ENCODE measurements at places on chromosomes 1 and 21.

DNA sequence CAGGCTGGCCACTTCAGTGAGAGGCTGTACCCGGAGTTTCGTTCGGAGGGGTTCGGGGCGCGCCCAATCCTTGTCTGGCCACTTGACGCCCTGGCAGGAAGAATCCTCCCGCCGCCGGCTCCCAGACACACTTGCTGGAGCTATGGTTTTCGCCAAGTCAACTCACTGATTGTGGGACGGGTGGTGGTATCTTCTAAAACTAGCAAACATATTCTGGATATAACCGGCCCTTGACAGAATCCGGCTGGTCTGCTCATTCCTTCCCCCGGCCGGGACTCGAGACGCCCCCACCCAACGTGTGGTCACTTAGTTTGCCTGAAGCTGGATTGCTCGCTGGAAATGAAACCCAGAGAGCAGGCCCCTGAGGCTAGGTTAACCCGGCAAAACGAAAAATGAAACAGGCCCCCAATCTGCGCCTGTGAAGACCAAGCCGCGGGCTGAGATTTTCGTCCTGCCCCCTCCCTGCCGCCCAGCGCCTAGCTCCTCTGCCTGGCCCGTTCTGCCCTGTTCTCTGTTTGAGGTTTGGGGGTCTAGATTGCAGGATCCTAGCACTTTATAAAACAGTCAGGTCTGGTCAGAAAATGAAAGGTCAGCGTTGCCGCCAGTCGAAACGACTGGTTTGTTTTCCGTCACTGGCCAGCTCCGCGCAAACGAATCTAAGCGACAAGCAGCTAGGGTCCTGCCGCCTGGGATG lies 4.6 kb downstream of the GFI1 start:
- no peaks in the 10 kb centered on the region for H3K36me3 ChIP-seq
- H3K4me1 ChIP-seq, result no peaks in the 10 kb centered on the region
- no peaks in the 10 kb centered on the region for H3K27me3 ChIP-seq
- no peak overlapping the region for H3K27ac ChIP-seq
- no peak for DNase-seq

DNA sequence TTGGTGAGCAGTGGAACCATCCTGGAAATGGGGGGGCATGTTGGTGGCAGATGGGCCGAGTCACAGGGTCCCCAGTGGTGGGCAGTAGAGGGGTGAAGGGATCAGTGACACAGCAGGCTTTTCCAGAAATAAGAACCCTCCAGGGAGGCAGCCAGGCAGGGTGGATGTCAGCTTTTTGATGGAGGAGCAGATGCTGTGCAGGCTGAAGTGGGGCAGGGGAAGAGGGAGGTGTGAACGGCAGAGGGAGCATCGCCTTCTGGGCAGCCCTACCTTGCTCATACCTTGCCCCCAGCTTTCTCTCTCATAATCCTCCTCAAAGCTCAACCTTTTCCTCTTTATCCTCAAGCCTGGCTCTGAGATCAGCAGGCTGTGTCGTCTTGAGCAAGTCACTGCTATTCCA lies 131.8 kb upstream of the IPO9 start:
- peaks cover 13% of the 10 kb centered on the region for H3K4me1 ChIP-seq
- no peak overlapping the region for H3K4me3 ChIP-seq

DNA sequence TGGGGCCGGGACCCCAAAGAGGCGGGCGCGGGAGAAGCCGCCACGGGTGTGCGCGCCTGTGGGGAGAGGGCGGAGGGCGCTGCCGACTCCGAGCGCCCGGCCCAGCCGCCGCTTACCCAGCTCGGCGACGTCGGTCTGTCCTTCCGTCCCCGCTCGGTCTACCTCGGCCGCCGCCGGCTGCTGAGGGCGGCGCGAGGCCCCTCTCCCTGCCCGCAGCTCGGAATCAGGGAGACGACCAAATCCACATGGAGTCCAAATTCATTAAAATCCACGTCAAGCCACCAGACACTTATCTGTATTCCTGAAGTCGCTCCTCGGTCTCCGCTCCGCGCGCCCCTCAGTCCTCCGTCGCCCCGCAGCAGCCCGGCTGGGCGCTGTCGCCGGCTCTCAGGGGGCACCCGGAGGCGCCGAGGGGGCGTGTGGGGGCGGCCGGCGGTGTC lies 637 bp downstream of the PLXNA2 start:
- no peak for DNase-seq
- no peaks in the 10 kb centered on the region for H3K36me3 ChIP-seq
- peak overlapping the region; percentile 83 for H3K4me3 ChIP-seq
- H3K27me3 ChIP-seq, result no peaks in the 10 kb centered on the region
- H3K27ac ChIP-seq, result peak overlapping the region; percentile 54

DNA sequence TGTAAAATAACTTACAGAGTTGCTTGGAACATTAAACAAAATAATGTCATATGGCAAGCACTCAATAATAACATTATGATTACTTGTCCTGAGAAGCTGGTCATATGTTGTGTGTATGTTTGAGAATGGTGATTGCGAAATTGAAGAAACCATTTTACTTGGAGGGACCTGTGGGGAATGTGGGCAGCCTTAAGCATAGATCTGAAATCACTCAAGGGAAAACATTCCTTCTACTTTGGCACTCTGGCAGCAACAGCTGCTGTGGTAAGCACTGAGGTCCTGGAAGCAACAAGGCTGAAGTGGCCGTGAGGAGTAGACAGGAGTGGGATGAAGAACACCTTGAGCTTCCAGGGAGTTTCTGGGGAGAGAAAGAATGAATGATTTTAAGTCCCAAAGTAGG lies 165.4 kb upstream of the ADAMTS5 start:
- peaks cover 37% of the 10 kb centered on the region for H3K4me1 ChIP-seq
- H3K27me3 ChIP-seq, result no peaks in the 10 kb centered on the region
- no peak overlapping the region for H3K27ac ChIP-seq

DNA sequence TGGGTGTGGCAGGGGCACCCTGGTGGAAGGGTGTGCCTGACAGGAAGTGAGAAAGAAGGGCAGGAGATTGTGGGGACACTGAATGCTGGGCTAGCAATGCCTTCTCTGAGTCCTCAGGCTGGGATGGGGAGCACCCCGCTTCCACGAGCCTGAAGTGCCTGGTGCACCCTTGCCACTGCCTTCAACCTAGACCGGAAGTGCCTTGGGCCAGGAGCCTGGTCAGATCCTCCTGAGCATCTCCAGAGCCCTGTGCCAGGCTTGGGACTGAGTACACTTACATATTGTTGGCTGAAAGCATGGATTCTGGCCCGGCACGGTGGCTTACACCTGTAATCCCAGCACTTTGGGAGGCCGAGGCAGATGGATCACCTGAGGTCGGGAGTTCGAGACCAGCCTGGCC lies 205.8 kb upstream of the EDN2 start:
- H3K4me3 ChIP-seq, result no peak overlapping the region
- DNase-seq, result no peak
- no peaks in the 10 kb centered on the region for H3K27me3 ChIP-seq
- no peaks in the 10 kb centered on the region for H3K36me3 ChIP-seq
- H3K27ac ChIP-seq, result no peak overlapping the region
- H3K4me1 ChIP-seq, result peaks cover under 1% of the 10 kb centered on the region

- DNase-seq, result no peak
- no peak overlapping the region for H3K27ac ChIP-seq
- H3K4me1 ChIP-seq, result no peaks in the 10 kb centered on the region
- H3K27me3 ChIP-seq, result no peaks in the 10 kb centered on the region
- H3K36me3 ChIP-seq, result no peaks in the 10 kb centered on the region
Measured at GRCh38 chr1:207815913-207816291, 64.0 kb downstream of the CD46 start.

DNA sequence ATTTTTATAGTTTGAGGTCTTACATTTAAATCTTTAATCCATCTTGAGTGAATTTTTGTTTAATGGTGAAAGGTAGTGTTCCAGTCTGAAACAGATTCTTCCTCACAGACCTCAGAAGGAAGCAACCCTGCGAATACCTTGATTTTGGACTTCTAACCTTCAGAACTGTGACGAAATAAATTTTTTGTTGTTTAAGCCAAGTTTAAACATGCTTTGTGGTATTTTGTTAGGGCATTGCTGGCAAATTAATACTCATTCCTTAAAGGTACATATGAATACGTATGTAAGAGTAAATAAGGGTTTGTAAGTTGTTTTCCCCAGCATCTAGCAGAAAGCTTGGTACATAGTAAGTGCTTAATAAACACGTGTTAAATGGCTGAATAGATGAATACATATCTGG lies 100.3 kb downstream of the SEC16B start:
- H3K4me3 ChIP-seq, result no peak overlapping the region
- H3K36me3 ChIP-seq, result no peaks in the 10 kb centered on the region
- H3K4me1 ChIP-seq, result no peaks in the 10 kb centered on the region
- H3K27ac ChIP-seq, result no peak overlapping the region
- H3K27me3 ChIP-seq, result no peaks in the 10 kb centered on the region
- DNase-seq, result no peak

GRCh38 chr1:56586502-56586901 lies 7.1 kb upstream of the PLPP3 start:
- peak; percentile 24 for DNase-seq
- H3K4me1 ChIP-seq, result no peaks in the 10 kb centered on the region
- no peaks in the 10 kb centered on the region for H3K36me3 ChIP-seq
- H3K27me3 ChIP-seq, result peaks cover 9% of the 10 kb centered on the region

- no peak overlapping the region for H3K4me3 ChIP-seq
- no peaks in the 10 kb centered on the region for H3K27me3 ChIP-seq
- no peak for DNase-seq
- H3K36me3 ChIP-seq, result no peaks in the 10 kb centered on the region
- no peak overlapping the region for H3K27ac ChIP-seq
Measured at GRCh38 chr21:40706806-40707655, 139.9 kb downstream of the DSCAM start.

- no peak overlapping the region for H3K4me3 ChIP-seq
- H3K4me1 ChIP-seq, result peaks cover 4% of the 10 kb centered on the region
- no peak for DNase-seq
- H3K27me3 ChIP-seq, result peaks cover 6% of the 10 kb centered on the region
Measured at GRCh38 chr1:182032251-182032650, 29.3 kb downstream of the ZNF648 start.

DNA sequence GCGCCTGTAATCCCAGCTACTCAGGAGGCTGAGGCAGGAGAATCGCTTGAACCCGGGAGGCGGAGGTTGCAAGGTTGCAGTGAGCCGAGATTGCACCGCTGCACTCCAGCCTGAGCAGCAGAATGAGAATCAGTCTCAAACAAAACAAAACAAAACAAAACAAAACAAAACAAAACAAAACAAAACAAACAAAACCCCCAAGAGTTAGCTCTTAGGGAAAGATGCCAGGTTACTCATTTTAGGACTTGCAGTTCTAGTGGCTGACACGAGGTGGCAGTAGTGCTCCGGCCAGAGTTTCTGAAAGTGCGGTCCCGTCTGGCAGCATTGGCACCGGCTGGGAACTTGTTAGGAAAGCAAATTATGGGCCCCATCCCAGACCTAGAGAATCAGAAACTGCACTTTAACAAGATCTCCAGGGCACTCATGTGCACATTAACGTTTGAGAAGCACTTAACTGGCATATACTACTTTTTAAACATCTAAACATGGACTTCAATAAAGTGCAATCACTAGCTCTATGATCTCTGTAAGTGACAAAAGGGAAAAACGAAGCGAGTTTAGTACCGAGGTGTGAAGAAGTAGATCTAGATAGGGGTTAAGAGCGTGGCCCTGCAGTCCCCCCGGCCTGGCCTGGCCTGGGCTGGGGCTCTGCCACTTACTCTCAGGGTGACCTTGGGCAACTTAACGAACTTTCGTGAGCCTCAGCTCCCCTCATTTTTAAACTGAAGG lies 41.9 kb upstream of the TNFRSF1B start:
- 0 out of 2 replicates have a peak, but pooled peaks cover under 1% of the 10 kb centered on the region for H3K4me1 ChIP-seq
- H3K4me3 ChIP-seq, result no peak overlapping the region
- H3K36me3 ChIP-seq, result no peaks in the 10 kb centered on the region
- H3K27ac ChIP-seq, result no peak overlapping the region

GRCh38 chr1:78586572-78586971 lies 33.7 kb upstream of the IFI44L start:
- no peaks in the 10 kb centered on the region for H3K4me1 ChIP-seq
- no peak for DNase-seq
- H3K36me3 ChIP-seq, result no peaks in the 10 kb centered on the region
- no peak overlapping the region for H3K4me3 ChIP-seq

DNA sequence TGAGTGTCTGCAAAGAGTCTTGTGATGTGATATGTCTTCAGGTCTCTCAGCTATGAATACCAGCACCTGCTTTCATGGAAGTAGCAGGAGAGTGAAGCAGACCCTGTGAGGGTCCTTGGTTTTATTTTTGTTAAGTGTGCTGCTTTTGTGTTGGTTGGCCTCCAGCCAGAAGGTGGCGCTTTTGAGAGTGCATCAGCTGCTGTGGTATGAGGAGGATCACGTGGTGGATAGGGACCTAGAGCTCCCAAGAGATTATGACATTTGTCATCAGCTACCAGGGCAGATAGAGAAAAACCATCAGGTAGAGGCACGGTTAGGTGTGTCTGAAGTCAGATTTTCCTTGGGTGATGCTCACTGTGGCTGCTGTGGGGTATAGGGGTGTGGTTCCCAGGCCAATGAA lies 1232.1 kb downstream of the MRPL39 start:
- H3K27me3 ChIP-seq, result no peaks in the 10 kb centered on the region
- H3K36me3 ChIP-seq, result no peaks in the 10 kb centered on the region
- no peaks in the 10 kb centered on the region for H3K4me1 ChIP-seq
- peak; percentile 50 for DNase-seq
- no peak overlapping the region for H3K4me3 ChIP-seq

DNA sequence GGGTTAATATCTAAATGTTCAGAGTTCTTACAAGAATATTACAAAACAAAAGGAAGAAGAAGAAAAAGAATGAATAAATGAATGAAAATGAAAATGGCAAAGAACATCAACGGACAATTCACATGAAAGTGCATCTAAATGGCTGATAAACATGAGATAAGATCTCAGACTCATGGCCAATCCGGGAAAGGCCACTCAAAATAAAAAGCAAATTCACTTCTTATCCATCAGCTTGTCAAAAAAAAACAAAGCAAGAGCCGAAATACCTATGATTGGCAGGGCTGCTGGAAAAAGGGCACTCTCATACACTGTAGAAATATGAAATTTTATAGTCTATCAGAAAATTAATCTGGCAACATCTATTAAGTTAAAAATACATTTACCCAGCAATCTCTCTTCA lies 103.6 kb upstream of the EDEM3 start:
- H3K36me3 ChIP-seq, result no peaks in the 10 kb centered on the region
- H3K4me3 ChIP-seq, result no peak overlapping the region
- DNase-seq, result no peak
- no peak overlapping the region for H3K27ac ChIP-seq
- no peaks in the 10 kb centered on the region for H3K4me1 ChIP-seq
- no peaks in the 10 kb centered on the region for H3K27me3 ChIP-seq

DNA sequence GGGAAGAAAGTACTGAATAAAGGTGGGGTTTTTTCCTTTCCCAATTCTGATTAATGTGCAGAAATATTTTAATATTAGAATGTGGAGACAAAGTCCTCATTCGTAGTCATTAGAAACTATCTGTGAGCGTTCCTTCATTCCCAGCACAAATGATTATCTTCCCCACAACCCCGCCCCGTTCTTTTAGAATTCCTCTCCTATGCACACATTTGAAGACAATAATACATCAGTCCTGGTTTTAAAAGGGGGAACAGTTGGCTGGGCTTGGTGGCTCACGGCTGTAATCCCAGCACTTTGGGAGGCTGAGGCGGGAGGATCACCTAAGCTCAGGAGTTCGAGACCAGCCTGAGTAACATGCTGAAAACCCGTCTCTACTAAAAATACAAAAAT lies 876 bp downstream of the ALDH9A1 start:
- peaks cover 6% of the 10 kb centered on the region for H3K36me3 ChIP-seq
- DNase-seq, result no peak
- H3K27ac ChIP-seq, result peak overlapping the region; percentile 88
- peak overlapping the region; percentile 89 for H3K4me3 ChIP-seq
- H3K27me3 ChIP-seq, result no peaks in the 10 kb centered on the region

GRCh38 chr1:96730574-96731298 lies 9.2 kb downstream of the PTBP2 start:
- H3K27ac ChIP-seq, result no peak overlapping the region
- H3K27me3 ChIP-seq, result no peaks in the 10 kb centered on the region
- no peak for DNase-seq
- no peaks in the 10 kb centered on the region for H3K4me1 ChIP-seq
- H3K36me3 ChIP-seq, result peaks cover 88% of the 10 kb centered on the region
- H3K4me3 ChIP-seq, result no peak overlapping the region
